ENCODE measurements at places on chromosomes 4 and X.

- peak; percentile 79 for DNase-seq
Measured at GRCh38 chr4:85756938-85757337, 282.0 kb downstream of the ARHGAP24 start.

DNA sequence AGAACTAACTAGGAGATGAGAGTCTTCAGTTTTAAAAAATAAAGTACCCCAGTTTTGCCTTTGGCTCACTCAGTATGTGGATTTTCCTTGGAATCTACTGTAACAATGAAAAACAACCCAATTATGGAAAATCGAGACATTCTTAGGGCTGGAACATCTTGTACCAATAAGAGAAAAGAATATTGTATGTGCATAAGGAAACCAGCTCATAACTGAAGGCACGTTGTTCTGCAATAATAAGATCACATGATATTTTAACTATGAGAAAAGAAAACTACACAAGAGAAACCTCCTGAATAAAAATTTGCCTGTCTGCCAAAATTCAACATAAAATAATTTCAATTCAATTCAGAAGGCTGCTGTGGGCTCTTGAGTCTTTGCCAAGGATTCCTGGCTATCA lies 261.8 kb upstream of the EDNRA start:
- no peak for DNase-seq

- no peak for DNase-seq
Measured at GRCh38 chr4:128256539-128256938, 31.1 kb downstream of the PGRMC2 start.

- peak; percentile 8 for DNase-seq
Measured at GRCh38 chr4:165877286-165877685, 4.2 kb downstream of the TLL1 start.

- DNase-seq: peak; percentile 53
Measured at GRCh38 chrX:71917621-71918343, 7.1 kb downstream of the NHSL2 start.

DNA sequence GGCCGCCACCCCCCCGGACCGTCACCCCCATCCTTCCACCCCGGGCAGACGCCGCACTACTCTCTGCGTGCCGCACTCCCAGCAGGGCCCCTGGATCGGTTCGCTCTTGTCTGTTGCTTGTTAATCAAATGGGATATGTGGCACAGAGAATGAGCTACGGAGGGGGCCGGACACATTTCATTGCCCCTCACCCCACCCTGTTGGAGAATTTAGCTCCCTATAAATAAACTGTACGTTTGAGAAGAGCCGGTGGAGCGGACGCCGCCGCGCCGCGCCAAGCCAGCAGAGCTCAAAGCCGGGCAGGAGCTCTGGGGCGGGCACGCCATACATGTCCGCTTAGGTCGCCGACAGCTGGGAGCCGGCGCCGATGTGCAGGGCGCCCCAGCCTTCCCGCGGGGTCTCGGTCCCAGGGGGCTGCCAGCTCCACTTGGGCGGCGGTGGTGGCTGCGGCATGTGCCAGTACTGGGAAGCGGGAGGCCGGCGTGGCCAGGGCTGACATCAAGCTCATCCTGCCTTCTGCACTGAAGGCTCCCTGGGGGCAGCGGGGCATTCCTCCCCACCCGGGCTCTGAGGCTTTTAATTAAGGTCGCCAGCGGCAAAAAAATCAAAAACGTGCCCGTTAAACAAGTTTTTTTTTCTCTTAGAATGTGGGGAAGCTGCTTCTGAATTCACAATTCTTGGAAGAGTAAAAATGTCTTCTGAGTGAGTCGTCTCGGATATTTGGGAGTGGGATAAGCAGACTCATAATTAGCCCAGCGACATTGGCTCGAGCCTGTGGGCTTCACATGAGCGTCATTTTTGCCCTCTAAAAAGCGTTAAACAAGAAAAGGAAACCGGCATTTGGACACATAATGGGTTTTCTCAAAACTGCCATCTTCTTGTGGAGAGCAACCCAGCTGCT lies 1.1 kb upstream of the PCDH19 start:
- peak; percentile 18 for DNase-seq

DNA sequence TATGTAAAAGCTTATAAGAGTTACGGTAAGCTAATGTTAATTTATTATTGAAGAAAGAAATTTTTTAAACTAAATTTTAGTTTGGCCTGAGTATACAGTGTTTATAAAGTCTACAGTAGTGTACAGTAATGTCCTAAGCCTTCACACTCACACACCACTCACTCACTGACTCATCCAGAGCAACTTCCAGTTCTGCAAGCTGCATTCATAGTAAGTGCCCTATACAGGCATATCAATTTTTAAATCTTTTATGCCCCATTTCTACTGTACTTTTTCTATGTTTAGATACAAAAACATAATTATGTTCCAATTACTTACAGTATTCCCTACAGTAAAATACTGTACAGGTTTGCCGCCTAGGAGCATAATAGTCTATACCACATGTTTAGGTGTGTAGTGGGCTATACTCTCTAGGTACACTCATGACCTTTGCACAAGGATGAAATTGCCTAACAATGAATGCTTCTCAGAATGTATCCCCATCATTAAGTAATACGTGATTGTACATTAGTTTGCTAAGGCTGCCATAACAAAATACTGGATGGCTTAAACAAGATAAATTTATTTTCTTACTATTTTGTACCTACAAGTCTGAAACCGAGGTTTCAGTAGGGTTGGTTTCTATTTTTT lies 333.8 kb upstream of the PCDH7 start:
- DNase-seq: peak; percentile 20

DNA sequence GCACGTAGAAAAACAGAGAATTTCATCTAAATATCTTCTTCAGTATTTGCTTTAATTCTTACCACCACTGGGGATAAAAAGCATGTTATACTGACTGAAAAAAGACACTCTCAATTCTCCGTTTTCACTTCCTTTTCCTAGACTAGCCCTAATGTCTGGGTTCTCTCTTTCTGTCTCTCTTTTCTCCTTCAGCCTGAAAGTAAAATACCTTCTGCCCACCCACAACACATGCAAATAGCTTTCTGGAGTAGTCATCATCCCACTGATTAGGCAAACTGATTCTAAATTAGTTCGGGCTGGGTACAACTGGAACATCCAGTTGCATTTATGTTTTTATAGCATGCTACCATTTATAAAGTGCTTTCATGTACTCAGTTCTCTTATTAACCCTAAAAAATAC lies 142.4 kb upstream of the ANKRD50 start:
- peak; percentile 42 for DNase-seq
